NCI-H526 treated with DMSO at 0.1 percent for 48 hours (cell line): ENCODE measurements at places on chromosomes 1 and 21.

DNA sequence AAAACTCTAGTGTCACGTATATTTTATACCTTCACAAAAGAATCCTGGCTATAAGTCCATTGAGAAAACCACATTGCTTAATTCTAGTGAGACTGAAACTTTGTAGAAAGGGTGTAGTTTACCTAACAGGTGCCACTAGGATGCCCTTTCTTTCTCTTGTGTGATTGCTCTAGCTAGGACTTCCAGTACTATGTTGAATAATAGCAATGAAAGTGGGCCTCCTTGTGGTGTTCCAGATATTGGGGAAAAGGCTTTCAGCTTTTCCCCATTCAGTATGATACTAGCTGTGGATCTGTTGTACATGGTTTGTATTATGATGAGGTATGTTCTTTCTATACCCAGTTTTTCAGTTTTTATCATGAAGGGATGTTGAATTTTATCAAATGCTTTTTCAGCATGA lies 39.7 kb upstream of the CHODL start:
- no peak for DNase-seq

GRCh38 chr1:205261946-205262691 lies 34.4 kb downstream of the TMCC2 start:
- no peak for DNase-seq

DNA sequence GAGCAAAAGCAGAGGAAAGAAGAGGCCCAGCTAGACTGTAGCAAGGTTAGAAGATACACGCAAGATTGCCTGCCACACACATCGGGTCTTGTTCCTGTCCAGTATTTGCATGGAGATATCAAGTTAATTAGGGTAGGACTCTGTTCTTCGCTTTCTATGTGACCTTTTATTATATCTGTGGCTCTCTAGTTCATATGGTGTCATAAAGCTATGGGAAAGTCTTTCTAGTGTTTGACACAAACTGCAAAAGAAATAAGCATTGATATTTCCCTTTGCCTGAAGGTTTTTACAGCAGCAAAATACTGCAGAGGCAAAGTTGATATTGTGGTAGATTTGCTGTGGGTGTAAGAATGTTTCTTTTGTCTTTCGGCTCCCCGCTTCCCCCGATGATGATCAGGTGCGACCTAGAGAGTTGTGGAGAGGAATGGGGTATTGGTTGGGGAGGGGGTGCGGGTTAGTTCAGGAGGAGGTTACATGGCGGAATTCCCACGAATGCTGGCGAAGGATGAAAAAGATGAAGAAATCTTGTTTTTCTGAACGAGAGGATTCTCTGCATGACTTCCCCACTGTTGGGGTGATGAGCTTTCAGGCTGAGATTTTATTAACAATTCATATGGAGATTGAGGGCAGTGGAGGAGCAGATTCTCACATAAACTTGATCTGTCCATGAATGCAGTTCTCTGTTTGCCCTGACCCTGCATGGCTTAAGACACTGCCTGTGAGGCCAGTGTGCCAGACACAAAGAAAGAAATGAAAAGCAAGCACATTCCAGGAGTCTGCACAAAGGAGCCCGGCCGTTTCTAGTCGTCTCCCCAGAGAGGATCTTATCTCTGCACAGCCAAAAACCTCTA lies 550.2 kb downstream of the USP25 start:
- DNase-seq: no peak

GRCh38 chr1:237267743-237268142 lies 225.8 kb downstream of the RYR2 start:
- no peak for DNase-seq

- no peak for DNase-seq
Measured at GRCh38 chr1:159924025-159924790, 1.1 kb downstream of the TAGLN2 start.

GRCh38 chr1:184563308-184563707 lies 176.5 kb downstream of the C1orf21 start:
- peak; percentile 41 for DNase-seq

DNA sequence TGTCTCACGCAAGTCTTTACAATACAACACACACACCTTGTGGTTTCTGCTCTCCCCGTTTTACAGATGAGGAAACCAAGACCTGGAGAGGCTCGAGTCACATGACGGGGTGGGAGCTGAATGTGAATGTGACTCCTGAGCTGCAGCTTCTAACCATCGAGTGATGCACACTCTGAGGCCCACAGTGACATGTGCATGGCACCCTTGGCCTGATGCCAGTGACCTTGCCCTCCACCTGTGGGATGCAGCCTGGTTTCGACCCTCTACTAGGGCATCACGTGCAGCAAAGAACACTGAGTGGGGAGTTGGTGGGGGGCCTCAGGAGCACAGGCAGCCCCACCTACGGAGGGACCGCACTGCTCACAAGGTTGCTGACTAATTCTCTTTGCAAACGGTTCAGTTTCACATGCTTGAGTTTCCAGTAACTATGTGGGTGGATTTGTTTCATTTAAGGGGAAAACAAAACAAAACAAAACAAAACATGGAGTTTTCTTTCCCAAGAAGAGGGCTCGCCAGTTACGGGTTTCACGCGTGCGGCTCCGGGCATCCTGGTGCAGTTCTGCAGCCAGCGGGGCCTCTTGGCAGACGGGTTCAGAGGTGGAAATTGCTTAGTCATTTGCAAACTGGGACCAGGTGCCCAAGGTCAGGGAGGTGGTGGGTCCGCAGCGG lies 22.9 kb downstream of the SPSB1 start:
- DNase-seq: no peak

DNA sequence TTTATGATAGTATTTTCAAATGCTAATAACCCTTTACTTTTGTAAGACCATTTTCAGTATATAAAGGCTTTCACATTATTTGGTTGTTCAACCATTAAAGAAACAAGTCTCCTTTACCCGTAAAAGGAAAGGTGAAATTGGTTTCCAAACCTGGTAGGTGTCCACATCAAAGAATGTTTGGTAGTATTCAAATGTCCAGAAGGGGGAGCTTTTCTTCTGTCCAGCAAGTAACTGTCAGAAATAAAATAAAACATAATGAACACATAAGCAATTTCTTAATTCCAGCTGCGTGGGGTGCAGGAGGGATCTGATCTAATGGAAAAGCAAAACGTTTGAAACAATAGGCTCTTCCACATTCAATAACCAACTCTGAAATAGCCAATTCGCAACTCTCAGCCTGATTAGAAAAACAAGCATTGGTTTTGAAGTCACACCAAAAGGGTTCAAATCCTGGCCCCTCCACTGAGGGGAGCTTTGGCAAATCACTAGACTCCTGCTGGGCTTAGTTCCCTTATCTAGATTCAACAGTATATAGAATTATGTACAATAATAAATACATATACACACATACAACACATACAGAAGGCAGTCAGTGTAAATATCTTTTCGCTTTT lies 11.0 kb downstream of the YIPF1 start:
- peak; percentile 55 for DNase-seq

DNA sequence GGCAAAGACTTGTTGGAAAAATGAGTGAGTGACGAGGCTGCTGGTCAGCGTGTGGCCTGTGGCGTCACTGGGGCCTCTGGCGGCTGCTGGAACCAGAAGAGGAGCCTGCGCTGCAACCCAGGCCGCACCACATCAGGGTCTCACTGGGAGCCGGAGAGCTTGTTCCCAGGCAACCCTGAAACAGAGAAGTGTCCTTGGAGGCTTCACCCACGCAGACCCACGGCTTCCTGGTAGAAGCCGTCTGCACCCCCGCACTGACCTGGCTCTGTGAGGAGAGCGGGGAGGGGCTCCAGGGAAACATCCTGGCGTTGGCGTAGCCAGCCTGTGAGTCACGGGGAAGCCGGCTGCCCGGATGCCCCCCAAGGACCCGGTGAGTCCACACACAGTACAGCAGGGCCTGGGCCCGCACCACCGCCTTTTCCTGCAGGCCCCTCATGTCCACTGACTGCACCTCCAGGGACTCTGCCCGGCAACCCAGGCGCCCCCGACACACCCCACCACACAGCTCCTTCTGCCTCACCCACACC lies 57.4 kb downstream of the COL6A1 start:
- DNase-seq: no peak

DNA sequence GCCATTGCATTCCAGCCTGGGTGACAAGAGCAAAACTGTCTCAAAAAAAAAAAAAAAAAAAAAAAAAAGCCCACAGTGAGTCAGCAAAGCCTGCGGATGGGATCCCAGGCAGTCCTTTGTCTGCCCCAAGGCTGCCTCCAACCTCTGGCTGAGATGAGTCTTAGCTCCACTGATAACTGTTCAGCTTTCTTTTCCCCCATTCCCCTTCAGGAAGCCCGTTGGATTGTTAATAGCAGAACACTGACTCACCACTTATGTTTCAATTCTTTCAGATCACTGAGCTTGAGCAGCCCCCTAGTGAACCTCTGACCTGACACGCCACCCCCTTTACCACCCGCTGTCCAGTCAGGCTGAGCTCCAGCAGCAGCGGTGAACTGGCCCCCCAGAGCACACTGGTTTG lies 57.5 kb downstream of the ERG start:
- DNase-seq: no peak

GRCh38 chr1:243849421-243850201 lies 432 bp downstream of the AKT3 start:
- no peak for DNase-seq

DNA sequence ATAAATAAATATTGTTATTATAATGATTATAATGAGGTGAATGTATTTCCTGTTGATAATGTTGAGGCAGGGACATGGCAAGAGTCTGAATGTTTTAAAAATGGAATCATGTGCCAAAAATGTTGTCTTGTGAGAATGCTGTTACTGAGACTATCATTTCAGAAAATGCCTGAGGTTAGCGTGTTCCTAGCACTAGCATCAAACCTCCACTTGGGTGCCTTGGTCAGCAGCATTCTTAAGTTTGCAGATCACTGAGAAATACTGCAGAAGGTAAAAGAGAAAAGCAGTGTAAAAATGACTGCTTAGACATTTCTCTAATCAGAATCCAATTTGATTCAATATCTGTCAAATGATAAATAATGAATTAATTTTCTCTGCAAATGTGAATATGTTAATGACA lies 50.8 kb downstream of the OLFM3 start:
- no peak for DNase-seq

DNA sequence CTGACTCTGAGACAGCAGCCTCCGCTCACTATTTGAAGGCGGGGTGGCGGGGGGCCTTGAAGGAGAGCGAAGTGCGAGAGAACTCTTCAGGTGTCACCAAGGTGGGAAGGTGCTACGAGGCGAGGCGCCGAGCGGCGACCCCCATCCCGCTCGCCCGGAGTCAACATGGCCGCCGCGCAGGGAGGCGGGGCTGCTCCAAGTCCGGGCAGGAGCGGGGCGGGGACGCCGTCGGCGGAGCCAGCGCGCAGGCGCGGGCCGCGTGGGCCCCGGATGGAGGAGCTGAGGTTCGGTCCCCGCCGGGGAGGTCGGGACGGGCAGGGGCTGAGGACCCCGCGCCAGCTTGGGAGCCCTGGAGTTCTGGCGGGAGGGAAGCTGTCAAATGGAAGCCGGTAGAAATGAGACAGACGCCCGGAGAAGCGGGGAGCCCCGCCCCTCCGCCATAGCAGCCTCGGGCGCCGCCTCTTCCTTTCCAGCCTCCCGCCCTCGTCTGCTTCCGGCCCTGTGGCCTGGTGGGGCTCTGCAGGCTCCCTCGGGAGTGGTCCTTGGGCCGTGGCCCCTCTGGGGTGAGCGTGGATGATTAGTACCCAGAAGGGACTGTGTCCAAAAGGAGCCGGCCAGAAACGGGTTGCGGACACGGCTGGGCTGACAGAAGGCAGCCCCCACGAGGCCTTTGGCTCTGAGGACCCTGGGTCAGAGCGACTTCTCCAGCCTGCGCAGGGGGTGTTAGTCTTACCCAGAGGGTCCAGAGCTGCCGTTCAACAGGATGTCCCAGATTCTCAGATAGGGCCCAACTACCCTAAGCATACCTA lies at the start of gene PIGV:
PIGV (plus strand) TSS at position 245 of the 809 bp plus-strand sequence. CDS start 2,866 bp downstream, outside the sequence.
- DNase-seq: peak; percentile 75

- DNase-seq: no peak
Measured at GRCh38 chr1:171220581-171221054, 27.7 kb upstream of the FMO1 start.

- no peak for DNase-seq
Measured at GRCh38 chr1:37481289-37482003, 7.1 kb downstream of the ZC3H12A start.

- DNase-seq: no peak
Measured at GRCh38 chr1:17162941-17163340, 42.0 kb upstream of the PADI1 start.

DNA sequence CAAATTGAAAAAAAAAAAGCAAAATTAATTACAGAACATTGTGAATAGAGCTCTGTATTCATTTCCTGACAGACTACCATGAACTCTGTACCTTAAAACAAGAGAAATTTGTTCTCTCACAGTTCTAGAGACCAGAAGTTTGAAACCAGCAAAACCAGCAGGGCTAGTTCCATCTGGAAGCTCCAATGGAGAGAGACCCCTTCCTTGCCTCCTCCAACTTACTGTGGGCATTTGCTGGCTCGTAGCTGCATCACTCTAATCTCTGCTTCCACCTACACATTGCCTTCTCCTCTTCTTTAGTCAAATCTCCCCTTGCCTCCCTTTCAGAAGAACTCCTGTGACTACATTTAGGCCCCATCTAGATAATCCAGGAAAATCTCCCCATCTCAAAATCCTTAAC lies 56.5 kb downstream of the SYDE2 start:
- DNase-seq: no peak

- no peak for DNase-seq
Measured at GRCh38 chr1:4960782-4961475, 306.5 kb downstream of the AJAP1 start.

GRCh38 chr1:160723332-160723731 lies 11.7 kb upstream of the CD48 start:
- DNase-seq: no peak

DNA sequence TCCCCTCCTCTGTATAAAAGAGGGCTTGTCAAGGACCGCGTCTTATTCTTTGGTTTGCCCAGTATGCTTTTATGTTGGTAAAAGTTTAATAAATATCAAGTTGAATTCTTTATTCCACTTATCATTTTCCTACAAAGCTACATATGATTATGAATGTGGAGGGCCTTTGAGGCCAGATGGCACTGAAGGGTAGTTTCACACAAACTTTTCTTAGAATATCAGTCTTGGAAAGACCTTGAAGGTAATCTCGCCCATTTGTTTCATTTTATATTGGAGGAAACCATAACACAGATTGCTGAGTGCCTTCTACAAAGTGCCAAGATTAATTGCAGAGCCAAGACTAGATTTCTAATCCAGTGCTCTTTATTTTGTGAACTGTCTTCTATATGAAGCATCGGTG lies 5.8 kb upstream of the FUBP1 start:
- DNase-seq: no peak

DNA sequence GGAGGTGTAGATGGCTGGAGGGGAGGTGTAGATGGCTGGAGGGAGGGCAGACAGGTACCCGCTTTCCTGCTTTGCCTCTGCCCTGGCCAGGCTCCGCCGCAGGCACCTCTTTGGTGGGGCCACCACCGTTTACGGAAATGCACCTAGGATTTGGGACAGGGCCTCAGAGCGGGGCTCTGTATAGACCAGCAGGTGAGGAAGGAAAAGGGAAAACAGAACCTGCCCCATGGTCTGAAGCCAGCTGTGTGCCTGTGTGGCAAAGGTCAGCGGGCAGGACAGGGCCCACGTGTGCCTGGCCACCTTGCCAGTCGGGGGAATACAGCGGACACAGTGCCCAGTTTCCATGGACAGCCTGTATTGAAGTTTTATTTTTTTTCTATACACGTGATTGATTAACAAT lies 12.1 kb upstream of the PTTG1IP start:
- no peak for DNase-seq

GRCh38 chr1:182217967-182218366 lies 156.5 kb upstream of the ZNF648 start:
- no peak for DNase-seq
